ENCODE measurements at places on chromosomes 1 and 21.
A peak's percentile ranks its signal among the peaks of the same experiment; 100 is the strongest.

GRCh38 chr1:157955221-157955620 lies 38.2 kb upstream of the KIRREL1 start:
- DNase-seq: no peak

DNA sequence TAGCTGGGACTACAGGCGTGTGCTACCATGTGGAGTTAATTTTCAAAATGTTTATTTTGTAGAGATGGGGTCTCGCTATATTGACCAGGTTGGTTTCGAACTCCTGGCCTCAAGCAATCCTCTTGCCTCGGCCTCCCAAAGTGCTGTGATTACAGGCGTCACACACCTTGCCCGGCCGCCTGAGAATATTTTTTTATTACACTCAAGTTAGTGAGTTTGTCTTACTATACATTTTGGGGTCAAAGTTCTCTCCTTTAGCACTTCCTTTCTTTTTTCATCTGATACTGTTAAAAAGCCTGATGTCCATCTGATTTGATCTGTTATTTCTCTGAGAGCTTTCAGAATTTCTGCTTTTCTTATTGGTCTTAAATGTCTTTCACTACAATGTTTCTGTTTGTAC lies 128.8 kb downstream of the KIAA0319L start:
- DNase-seq: no peak

- DNase-seq: no peak
Measured at GRCh38 chr1:22552021-22552420, 11.3 kb upstream of the EPHA8 start.

GRCh38 chr1:237619553-237619952 lies 271.2 kb downstream of the ZP4 start:
- no peak for DNase-seq

- DNase-seq: no peak
Measured at GRCh38 chr1:29448456-29449235, 212.3 kb downstream of the PTPRU start.

GRCh38 chr1:205582046-205582445 lies 49.8 kb downstream of the ELK4 start:
- DNase-seq: no peak

GRCh38 chr1:203065191-203065590 lies 20.6 kb downstream of the MYOG start:
- DNase-seq: no peak

DNA sequence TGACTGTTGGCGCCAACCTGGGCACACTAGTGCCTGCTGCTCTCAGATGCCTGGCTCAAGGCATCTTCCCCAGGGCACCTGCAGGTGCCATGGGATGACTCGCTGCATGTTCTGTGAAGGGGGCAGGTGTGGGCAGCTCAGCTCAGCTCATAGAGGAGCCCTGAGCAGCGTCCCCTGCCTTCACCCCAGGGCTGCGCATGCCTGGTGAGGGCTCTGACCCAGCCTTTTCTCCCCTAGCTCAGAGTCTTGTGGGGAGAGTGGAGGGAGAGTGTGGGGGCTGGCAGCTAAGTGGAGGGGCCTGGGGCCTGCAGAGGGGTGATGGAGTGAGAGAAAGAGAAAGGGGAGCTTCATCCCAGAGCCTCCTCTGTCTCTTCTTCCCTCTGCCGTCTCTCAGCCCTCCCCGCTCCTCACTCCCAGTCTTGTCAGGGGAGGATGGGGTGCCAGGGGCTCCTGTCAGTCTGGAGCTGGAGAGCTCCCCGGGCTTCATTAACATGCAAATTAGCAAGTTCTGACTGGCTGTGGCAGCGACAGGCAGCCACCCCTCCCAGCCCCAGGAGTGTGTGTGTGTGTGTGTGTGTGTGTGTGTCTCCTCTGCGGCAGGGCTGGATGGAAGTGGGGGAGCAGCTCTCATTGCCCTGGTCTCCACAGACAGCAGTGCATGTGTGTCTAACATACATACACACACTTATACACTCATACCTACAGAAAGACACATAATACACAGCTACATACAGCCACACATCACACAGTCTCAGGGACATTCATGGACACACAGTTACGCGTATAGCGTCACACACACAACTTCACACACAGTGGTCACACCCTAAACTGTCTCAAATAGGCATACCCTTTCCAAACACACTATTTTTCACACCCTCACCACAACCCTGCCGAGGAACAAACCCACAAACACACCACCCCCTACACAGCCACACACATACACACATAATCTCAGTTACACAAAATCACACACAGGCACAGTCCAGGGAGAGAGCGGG lies 34.0 kb downstream of the FOXO6 start:
- no peak for DNase-seq

GRCh38 chr1:1033009-1033587 lies 13.2 kb downstream of the AGRN start:
- peak; percentile 89 for DNase-seq

- DNase-seq: no peak
Measured at GRCh38 chr1:196376630-196377328, 231.5 kb downstream of the KCNT2 start.

GRCh38 chr1:40838980-40839942 lies 22.9 kb downstream of the CITED4 start:
- DNase-seq: no peak

DNA sequence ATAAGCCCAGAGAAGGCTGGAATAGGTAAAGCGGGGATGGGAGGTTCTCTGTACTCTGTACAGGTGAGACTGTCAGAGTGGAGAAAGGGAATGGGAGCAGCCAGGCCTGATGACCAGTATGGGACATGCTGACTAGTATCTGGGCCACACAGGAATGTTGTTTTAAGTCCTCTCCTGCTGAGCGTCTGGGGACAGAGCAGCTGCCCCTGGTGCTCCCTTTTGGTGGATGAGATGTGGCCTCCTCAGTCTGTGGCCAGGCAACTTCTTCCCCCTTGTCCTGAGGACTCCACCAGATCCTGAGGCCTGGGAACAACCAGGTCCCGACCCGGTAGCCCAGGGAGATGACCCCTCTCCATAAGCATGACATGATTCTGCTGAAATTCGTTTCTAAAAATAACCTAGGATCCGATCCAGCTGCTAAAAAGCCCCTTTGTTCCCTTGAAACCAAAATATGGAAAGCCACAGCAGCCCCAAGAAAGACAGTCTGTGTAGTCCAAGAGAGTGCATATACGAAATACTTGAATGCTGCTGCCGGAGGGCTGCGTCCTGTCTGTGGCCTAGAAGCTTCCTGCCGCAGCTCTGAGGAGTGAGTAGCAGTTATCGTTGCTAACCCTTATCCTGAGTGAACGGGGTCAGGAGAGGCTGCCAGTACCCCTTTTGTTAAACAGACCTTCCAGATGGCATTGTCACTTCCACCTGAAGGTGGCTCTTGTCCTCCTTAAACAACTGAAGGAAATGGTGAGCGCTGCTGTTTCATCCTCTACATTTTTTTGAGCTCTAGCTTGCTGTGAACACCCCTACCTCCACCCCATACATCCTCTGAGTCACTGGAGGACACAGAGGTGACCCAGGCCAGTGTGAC lies 47.1 kb downstream of the ATP2B4 start:
- DNase-seq: peak; percentile 38

GRCh38 chr21:42739061-42739931 lies 85.9 kb downstream of the PDE9A start:
- DNase-seq: no peak

- DNase-seq: no peak
Measured at GRCh38 chr1:22408230-22408629, 43.4 kb upstream of the ZBTB40 start.

DNA sequence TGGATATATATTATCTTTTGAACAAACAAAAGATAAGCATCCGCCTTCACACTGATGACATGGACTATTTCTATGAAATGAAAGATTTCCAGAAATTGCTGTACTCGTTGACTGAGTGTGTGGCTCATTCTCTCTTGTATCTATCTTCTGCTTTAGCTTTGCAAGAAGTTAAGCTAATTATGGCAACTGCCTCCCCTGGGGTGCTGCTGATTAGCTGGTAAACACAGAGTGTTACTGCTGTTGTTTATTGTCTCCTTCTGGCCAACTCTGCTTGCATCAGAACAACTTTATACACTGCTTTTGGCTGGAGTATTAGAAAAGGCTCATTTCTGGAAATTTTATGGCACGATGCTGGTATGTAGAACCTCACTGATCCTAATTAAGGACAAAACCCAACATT lies 95.6 kb upstream of the SNX7 start:
- no peak for DNase-seq

GRCh38 chr1:61083013-61083806 lies 849 bp downstream of the NFIA start:
- no peak for DNase-seq

- no peak for DNase-seq
Measured at GRCh38 chr1:76500116-76500515, 367.2 kb upstream of the ST6GALNAC5 start.

GRCh38 chr1:67652800-67653199 lies 32.2 kb upstream of the GADD45A start:
- no peak for DNase-seq

DNA sequence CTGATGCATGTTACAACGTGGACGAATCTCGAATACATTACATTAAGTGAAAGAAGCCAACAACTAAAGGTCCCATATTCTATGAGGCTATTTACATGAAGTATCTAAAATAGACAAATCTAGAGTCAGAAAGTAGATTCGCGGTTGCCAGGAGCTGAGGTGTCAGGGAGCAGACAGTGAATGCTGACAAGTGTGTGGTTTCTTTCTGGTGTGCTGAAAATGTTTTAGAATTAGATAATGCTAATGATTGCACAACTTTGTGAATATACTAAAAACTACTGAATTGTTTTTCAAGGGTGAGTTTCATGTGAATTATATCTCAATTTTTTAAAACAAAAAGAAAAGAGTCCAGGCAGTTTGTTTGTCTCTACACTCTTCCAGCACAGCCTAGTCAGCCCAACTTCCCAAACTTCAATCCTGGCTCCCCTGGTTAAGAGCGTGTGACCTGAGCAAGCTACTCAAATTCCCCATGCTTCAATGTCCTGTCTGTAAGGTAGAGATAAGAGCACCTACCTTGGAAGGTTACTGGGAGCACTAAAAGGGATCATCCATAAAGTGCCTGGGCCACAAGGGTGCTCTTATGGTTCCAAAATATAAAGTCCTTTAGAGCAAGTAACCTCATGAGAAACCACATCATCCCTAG lies 20.9 kb downstream of the HLCS start:
- no peak for DNase-seq

DNA sequence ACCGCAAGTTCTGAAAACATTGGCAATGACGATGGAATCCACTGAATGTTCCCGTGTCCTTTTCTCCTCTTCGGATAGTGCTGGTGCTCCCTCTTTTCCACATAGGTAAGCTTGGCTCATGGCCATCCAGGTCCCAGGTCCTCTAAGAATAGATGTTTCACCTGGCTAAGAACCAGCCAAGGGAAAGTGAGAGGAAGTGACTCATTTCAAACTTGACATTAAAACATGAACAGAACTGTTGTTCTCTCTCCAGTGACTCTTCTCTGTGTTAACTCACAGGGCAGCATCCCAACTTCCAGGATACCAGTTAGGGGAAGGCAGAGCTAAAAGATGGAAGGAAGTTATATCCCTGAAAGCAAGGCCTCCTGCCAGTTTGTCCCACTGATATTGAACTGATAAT lies 493.8 kb upstream of the CHRM3 start:
- no peak for DNase-seq

GRCh38 chr1:229808272-229808671 lies 182.2 kb downstream of the URB2 start:
- no peak for DNase-seq

DNA sequence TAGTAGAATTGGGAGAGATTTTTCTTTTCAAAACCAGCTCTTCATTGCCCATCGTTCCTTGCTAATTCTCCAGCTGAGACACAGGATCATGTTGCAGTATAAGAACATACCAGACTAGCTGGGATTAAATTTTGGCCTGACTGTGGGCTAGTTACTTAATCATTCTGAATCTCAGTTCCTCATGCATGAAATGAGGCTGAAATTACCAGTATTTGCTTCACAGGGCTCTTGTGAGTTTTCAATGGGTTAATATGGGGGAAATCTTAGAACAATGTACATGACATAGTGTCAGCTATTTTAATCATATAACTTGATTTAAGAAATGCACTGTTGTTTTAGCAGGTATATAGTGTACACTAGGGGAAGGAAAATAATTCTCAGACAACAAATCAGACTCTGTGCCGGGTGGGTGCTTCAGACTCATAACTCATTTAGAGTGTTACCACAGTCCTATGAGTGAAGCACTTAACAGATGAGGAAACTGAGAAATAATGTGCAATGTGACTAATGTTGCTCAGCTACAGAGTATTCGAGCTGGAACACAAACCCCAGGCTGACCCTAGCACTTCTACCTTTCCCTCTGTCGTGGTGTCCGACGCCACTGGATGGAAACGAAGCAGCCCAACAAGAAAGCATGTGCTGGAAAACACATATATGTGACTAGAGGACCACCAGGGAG lies 137.6 kb upstream of the SGIP1 start:
- DNase-seq: no peak

GRCh38 chr1:64116537-64116936 lies 86.9 kb upstream of the UBE2U start:
- DNase-seq: no peak

DNA sequence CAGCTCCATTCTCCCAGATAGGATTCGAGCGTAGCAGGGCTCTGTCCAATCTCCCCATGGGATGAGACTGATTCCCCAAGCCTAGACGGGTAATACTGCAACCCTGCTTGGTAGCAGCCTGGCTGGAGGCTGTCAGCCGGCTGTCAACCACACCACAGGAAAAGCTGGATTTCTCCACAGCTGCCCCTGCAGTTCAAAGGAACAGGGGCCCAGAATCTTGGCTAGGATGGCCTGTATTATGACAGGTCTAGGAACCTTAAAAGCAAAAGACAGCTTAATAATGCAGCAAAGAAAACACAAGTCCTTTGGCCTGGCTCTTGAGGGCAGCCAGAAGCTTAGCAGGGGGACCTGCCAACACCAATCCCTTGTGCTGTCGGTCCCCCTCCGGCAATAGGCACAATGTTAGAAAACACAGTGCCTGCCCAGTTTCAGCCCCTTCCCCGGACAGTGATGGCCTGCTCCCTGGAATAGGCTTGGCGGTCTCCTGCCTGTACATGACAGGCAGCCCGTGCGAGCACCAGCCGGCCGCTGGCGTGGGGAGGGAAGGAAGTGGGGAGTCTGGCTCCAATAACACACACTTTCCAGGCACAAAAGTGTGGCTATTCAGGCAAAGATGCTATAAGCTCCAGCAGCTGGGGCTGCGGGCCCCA lies 90.5 kb downstream of the TRABD2B start:
- DNase-seq: no peak

GRCh38 chr1:207081088-207081487 lies 7.6 kb upstream of the C4BPB start:
- DNase-seq: no peak

DNA sequence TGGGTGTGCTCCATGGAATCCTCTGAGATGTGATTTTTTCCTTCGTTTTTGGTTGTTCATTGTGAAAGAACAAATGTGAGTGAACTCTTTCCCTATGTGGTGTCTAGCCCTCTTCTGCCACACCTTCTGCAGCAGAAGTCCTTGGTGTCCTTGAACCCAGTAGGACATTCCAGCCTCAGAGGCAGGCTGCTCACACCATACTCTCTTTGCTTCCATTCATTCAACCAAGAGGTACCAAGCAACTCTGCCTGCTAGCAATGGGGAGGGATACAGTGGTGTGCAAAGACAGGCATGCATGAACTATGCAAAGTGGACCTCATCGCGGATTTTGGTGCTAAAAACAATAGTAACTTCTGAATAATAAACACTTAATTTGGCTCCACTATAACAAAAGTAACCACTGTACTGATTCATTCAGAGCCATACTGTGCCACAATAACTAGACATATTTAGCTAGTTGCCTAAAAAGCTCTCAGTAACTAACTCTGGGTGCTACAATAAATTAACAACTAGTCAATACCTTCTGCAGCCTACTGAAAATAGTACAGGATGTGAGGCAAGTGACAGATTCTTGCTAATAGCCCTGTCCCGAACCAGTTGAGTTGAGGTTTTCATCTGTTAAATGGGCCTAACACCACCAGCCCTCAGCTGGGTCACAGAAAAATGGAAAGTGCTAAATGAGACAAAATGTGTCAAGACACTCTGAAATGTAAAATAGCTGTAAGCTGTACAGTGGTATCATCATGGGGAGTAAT lies 155.4 kb downstream of the SLC45A1 start:
- DNase-seq: no peak

Measured in stimulated activated CD8-positive, alpha-beta memory T cell treated with anti-CD3 and anti-CD28 coated beads, Interleukin-15, amount 100 ng/mL, for 4 hours (primary cell).